ENCODE measurements at places on chromosomes 16 and 17.

DNA sequence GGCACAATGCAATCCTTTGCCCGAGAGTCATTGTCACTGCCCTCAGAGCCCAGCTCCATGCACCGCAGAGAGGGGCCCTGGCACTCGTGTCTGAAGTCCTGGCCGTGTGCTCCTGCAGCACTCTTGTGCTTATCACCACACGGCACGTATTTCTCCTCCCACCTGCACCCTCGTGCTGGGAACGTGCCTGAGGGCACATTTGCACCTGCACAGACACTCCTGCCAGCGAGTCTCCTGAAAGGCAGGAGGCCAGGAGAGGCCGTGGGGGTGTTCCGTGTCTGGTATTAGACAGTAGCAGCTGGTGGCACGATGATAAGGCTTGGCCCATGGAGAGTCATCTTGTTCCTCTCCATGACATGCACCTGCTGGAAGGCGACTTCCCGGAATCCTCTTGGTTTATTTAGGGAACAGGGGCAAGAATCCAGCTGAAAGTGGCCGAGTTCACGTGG is 3.4 kb upstream of the ACSF3 start:
- DNase-seq: no peak
- peaks cover 3% of the 10 kb centered on the region for H3K36me3 ChIP-seq
- peaks cover 11% of the 10 kb centered on the region for H3K4me1 ChIP-seq
- no peak overlapping the region for H3K27ac ChIP-seq
- H3K27me3 ChIP-seq: peaks cover 15% of the 10 kb centered on the region

- no peak overlapping the region for H3K27ac ChIP-seq
- DNase-seq: no peak
- no peak overlapping the region for H3K4me3 ChIP-seq
- peaks cover 41% of the 10 kb centered on the region for H3K4me1 ChIP-seq
These were observed 3.2 kb downstream of the ACOX1 start for GRCh38 chr17:75975757-75976174.

- H3K36me3 ChIP-seq: no peaks in the 10 kb centered on the region
- no peak overlapping the region for H3K27ac ChIP-seq
- no peak overlapping the region for H3K4me3 ChIP-seq
- no peaks in the 10 kb centered on the region for H3K4me1 ChIP-seq
These were observed 15.2 kb downstream of the TEX2 start for GRCh38 chr17:64247836-64248235.

- peak overlapping the region; percentile 44 for H3K27ac ChIP-seq
- DNase-seq: no peak
- H3K4me3 ChIP-seq: peak overlapping the region; percentile 6
- H3K27me3 ChIP-seq: no peaks in the 10 kb centered on the region
- peaks cover 91% of the 10 kb centered on the region for H3K36me3 ChIP-seq
- H3K4me1 ChIP-seq: peaks cover 88% of the 10 kb centered on the region
These were observed 7.7 kb downstream of the HAPSTR1 start for GRCh38 chr16:9099131-9099625.

- DNase-seq: no peak
- no peaks in the 10 kb centered on the region for H3K36me3 ChIP-seq
- H3K4me1 ChIP-seq: no peaks in the 10 kb centered on the region
- H3K27ac ChIP-seq: no peak overlapping the region
- no peak overlapping the region for H3K4me3 ChIP-seq
These were observed 7.5 kb upstream of the MPHOSPH6 start for GRCh38 chr16:82177555-82177954.

- no peak overlapping the region for H3K4me3 ChIP-seq
- no peak overlapping the region for H3K27ac ChIP-seq
- DNase-seq: no peak
- H3K27me3 ChIP-seq: peaks cover 20% of the 10 kb centered on the region
- H3K36me3 ChIP-seq: no peaks in the 10 kb centered on the region
These were observed 144.7 kb downstream of the ENGASE start for GRCh38 chr17:79219208-79219935.

- H3K4me3 ChIP-seq: no peak overlapping the region
- no peaks in the 10 kb centered on the region for H3K36me3 ChIP-seq
- no peak overlapping the region for H3K27ac ChIP-seq
- H3K4me1 ChIP-seq: no peaks in the 10 kb centered on the region
- no peak for DNase-seq
- no peaks in the 10 kb centered on the region for H3K27me3 ChIP-seq
These were observed 549.9 kb upstream of the CDH5 start for GRCh38 chr16:65816556-65816955.

GRCh38 chr17:9976283-9977179 is 71.5 kb upstream of the RCVRN start:
- no peaks in the 10 kb centered on the region for H3K4me1 ChIP-seq
- H3K27ac ChIP-seq: no peak overlapping the region
- H3K4me3 ChIP-seq: no peak overlapping the region
- H3K27me3 ChIP-seq: no peaks in the 10 kb centered on the region
- H3K36me3 ChIP-seq: no peaks in the 10 kb centered on the region

DNA sequence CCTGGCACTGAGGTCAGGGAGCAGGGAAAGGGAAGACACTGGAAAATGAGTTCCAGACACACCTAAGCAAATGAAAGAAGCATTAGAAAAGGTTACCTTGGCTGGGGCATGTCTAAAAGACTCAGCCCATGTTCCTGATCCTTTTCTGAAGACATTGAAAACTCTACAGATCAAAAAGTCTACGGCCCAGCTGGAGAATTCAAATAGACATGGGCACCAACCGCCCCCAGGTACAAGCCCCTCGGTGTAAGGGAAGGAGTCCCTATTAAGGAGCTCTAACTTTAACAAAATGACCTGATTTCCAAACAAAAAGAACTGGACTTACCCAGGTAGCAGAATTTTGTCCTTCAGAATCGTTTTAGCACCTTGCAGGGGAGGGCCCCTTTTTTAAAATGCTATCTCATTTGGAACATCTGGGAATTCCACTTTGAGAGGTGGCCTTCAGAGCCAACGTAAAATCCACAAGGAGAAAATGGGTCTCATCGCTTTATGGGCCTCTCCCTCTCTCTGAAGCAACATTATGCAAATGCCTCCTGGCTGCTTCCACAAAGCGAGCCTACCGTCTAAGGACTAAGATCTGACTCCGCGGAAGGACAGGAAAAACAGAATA is 43.6 kb upstream of the RBFOX3 start:
- no peaks in the 10 kb centered on the region for H3K4me1 ChIP-seq
- no peak for DNase-seq
- H3K36me3 ChIP-seq: no peaks in the 10 kb centered on the region
- no peak overlapping the region for H3K4me3 ChIP-seq
- H3K27ac ChIP-seq: no peak overlapping the region

DNA sequence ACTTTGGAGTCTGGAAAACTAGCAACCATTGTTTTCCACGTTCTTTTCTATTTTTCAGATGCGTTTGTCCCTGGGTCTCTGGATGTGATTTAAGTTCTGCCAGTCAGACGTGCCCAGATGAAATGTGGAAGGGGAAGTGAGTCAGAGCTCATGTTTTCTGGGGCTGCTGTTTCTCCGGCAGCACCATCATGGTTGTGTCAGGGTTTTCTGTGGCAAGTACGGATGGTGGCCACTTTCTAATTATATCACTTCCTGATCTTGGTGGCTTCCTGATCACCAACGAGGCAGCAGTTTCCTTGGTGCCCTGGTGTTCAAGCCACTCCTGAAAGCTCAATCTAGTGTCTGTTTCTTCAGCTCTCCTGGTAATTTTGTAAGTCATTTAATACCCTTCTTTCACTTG is 31.4 kb upstream of the PMFBP1 start:
- H3K27me3 ChIP-seq: peaks cover 15% of the 10 kb centered on the region
- H3K4me3 ChIP-seq: peak overlapping the region; percentile 27
- DNase-seq: peak; percentile 63

GRCh38 chr17:28226563-28227315 is 92.3 kb upstream of the TMEM97 start:
- H3K36me3 ChIP-seq: no peaks in the 10 kb centered on the region
- H3K4me3 ChIP-seq: no peak overlapping the region
- H3K27ac ChIP-seq: no peak overlapping the region
- peaks cover 39% of the 10 kb centered on the region for H3K27me3 ChIP-seq
- DNase-seq: no peak

- H3K4me3 ChIP-seq: peak overlapping the region; percentile 18
- H3K27me3 ChIP-seq: no peaks in the 10 kb centered on the region
- peak overlapping the region; percentile 72 for H3K27ac ChIP-seq
- H3K4me1 ChIP-seq: peaks cover 27% of the 10 kb centered on the region
- DNase-seq: no peak
These were observed 43.2 kb downstream of the SREBF1 start for GRCh38 chr17:17793378-17794214.

- no peak overlapping the region for H3K27ac ChIP-seq
- no peak overlapping the region for H3K4me3 ChIP-seq
- H3K4me1 ChIP-seq: no peaks in the 10 kb centered on the region
- no peaks in the 10 kb centered on the region for H3K36me3 ChIP-seq
These were observed 54.1 kb upstream of the CREBBP start for GRCh38 chr16:3934491-3935181.

GRCh38 chr16:85206472-85207356 is 94.4 kb upstream of the CIBAR2 start:
- DNase-seq: no peak
- no peaks in the 10 kb centered on the region for H3K36me3 ChIP-seq
- no peaks in the 10 kb centered on the region for H3K27me3 ChIP-seq
- H3K4me3 ChIP-seq: no peak overlapping the region
- no peak overlapping the region for H3K27ac ChIP-seq

DNA sequence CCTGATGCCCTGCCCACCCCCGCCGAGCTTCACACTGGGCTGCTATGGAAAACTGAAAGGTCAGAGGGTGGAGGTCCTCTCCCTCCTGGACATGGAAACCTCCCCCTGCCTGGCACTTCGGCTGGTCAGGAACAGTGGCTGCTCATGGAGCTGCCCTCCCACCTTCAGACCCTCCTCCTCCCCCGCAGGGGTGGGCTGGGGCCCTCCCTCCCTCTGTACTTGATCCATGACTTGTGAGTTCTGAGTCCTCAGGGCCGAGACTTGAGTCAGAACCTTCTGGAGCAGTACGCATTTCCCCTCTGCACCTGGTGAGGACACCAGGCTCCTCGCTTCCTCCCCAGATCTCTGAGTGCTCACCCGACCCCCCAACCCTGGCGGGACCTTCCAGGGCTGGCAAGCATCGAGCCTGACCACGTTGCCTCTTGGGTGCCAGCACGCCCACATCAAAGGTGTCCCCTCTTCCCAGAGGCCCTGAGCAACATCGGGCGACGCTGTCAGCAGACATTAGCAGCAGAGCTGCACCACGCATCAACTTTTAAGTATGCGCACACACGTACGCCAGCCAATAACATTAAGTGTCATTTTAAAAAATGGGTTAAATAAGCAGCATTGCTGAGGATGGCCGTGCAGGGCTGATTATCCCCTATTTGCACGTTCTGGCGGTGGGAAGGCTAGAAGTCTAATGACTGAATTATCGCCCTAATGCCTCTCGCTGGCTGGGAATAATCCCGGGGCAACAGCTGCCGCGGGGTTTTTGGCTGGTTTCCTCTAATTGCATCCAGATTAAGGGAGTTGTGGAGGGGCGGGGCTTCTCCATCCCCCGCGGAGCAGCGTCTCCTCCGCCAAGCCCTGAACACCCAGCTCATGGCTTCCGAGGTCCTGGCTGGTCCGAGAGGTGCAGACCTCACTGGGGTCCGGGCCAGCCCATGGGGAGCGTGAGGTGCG is 98.0 kb downstream of the TBC1D16 start:
- no peaks in the 10 kb centered on the region for H3K36me3 ChIP-seq
- H3K4me1 ChIP-seq: peaks cover 51% of the 10 kb centered on the region
- peaks cover 13% of the 10 kb centered on the region for H3K27me3 ChIP-seq
- peak overlapping the region; percentile 49 for H3K4me3 ChIP-seq

DNA sequence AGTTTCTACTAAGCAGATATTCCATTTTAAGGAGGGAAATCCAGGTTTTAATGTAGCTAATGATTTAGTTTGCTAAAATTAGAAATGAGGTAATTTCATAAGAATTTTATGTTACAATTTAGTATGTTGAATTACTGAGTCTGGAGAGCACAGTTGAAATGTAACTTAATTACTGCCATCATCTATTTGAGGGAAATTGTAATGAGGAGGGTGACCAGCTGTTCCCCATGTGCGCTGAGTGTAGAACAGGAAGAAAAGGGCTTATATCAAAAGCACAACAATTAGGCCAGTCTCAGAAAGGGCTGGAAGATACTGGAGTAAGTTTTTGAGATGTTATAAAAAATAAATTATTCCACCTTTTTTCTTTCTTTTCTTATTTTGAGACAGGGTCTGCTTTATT is 735.1 kb upstream of the GOT2 start:
- no peak overlapping the region for H3K4me3 ChIP-seq
- H3K4me1 ChIP-seq: no peaks in the 10 kb centered on the region
- DNase-seq: no peak
- H3K27me3 ChIP-seq: no peaks in the 10 kb centered on the region
- H3K36me3 ChIP-seq: no peaks in the 10 kb centered on the region

DNA sequence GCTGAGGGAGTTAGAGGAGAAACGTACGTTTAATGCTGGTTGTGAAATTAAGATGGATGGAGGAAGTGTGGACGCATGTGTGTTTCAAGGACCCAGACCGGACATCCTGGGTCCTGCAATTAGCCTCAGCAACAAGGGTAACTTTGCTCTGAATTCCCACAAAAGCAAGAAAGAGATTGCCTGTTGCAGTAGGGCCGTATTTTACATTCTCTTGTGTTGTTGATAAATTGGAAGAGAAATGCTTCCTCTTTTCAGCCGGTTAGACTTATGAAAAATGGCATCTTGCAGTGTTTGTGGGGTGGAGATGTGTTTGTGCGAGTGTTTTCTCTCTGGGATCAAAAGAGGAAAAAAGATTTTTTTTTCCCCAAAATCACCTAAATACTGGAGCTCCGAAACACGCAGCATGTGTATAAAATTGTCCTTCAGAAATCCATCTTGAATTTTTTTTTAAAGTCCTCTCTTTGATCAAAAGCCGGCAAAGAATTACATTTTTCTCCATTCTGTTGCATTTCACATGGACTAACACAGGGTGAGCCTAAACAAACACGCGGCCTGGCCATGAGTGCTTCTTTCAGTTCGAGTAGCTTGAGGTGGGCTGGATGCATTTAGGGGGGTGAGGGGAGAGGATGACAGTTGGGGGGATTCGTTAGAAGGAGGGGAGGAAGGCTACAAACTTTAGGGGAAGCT is 251.6 kb downstream of the C16orf95 start:
- no peak overlapping the region for H3K4me3 ChIP-seq
- H3K27ac ChIP-seq: no peak overlapping the region
- peaks cover 36% of the 10 kb centered on the region for H3K27me3 ChIP-seq
- no peaks in the 10 kb centered on the region for H3K4me1 ChIP-seq
- no peaks in the 10 kb centered on the region for H3K36me3 ChIP-seq

GRCh38 chr17:44049294-44050060 is 17.0 kb downstream of the LSM12 start:
- no peaks in the 10 kb centered on the region for H3K27me3 ChIP-seq
- no peak for DNase-seq
- H3K36me3 ChIP-seq: peaks cover 46% of the 10 kb centered on the region
- H3K27ac ChIP-seq: no peak overlapping the region

GRCh38 chr17:70446446-70446845 is 277.1 kb downstream of the KCNJ2 start:
- H3K36me3 ChIP-seq: no peaks in the 10 kb centered on the region
- no peaks in the 10 kb centered on the region for H3K27me3 ChIP-seq
- no peak overlapping the region for H3K4me3 ChIP-seq
- no peak for DNase-seq

- peaks cover 30% of the 10 kb centered on the region for H3K36me3 ChIP-seq
- no peak overlapping the region for H3K4me3 ChIP-seq
- DNase-seq: no peak
- no peak overlapping the region for H3K27ac ChIP-seq
These were observed 2.7 kb downstream of the PHKG2 start for GRCh38 chr16:30750876-30751465.
